ENCODE measurements at places on chromosomes 7 and 10. TPM values are rescaled to one million over a fixed set of nuclear protein-coding genes. Genes with fewer than 3 reads are reported as not detected.

IGF2BP3 gene
- total RNA-seq, result 0.50 TPM

HKDC1 gene
- total RNA-seq, result 9.6 TPM

IFIT3 gene
- total RNA-seq, result 3.6 TPM

LRMDA gene
- total RNA-seq, result not detected

HOXA4 gene
- not detected for total RNA-seq

SDHAF3 gene
- 17.4 TPM for total RNA-seq

TMEM270 gene
- not detected for total RNA-seq

All from activated naive CD4-positive, alpha-beta T cell treated with anti-CD3 and anti-CD28 coated beads, Interleukin-2, amount 10 ng/mL, durations not matched to agents 5 hours and 36 hours (primary cell).